Endothelial cell (in vitro differentiated cells): ENCODE measurements at places on chromosomes 16 and 17. TPM values are rescaled to one million over a fixed set of nuclear protein-coding genes. Genes with fewer than 3 reads are reported as not detected.

DNA sequence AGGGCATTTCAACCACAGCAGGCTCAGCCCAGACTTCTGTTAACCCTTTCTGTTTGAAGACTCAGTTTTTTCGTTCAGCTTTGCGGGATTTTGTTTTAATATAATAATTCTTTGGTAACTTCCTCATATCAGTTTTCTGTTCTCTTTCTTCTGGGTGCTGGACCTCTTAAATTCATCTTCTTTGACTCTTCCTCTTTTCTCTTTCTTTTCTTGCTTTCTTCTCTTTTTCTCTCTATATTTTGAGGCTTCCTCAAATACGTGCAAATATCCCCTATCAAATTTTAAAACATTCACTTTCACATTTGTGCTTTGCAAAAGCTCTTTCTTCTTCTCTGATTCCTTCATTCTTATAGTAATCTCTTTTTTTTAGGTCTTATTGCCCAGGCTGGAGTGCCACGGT is 136.3 kb downstream of the HS3ST3B1 start:
- DNase-seq: no peak

DNA sequence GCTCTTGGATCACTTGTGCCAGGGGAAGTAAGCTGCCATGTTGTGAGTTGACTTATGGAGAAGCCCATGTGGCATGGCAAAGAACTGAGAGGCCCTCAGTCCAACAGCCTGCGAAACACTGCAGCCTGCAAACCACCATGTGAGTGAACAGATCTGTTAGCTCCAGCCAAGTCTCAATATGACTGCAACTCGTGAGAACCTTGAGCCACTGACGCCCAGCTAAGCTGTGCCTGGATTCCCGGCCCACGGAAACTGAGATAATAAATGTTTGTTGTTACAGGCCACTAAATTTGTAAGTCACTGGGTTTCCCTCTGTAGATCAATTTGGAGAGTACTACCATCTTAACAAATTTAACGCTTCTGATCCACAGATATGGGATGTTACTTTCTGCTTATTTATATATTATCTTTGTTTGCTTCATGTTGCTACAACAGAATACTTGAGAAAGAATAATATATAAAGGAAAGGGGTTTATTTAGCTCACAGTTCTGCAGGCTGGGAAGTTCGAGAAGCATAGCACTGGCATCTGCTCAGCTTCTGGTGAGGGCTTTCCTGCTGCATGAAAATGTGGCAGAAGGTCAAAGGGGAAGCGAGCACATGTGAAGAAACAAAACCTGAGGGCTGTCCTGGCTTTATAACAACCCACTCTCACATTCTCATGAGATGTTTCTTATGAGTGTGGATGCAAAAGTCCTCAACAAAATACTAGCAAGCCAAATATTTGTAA is 29.4 kb upstream of the ATP2A3 start:
- no peak for DNase-seq

Gene CACNG5
- not detected for total RNA-seq

GRCh38 chr17:55414983-55415382 is 6.7 kb downstream of the MMD start:
- no peak for DNase-seq

Gene SLC9A5
- 17.2 TPM for total RNA-seq

Gene SLC7A6OS
- total RNA-seq: 20.0 TPM

GRCh38 chr17:76198702-76199101 is 41.6 kb downstream of the RNF157 start:
- DNase-seq: no peak

Gene PRSS36
- total RNA-seq: 0.74 TPM

GRCh38 chr17:82823004-82823403 is 16.8 kb downstream of the ZNF750 start:
- peak; percentile 41 for DNase-seq

Gene HSPB9
- not detected for total RNA-seq

- no peak for DNase-seq
Observed at GRCh38 chr16:8623634-8624033, 2.1 kb downstream of the METTL22 start.

Gene PRSS33
- not detected for total RNA-seq

GRCh38 chr17:82846061-82846691 is 6.4 kb upstream of the ZNF750 start:
- no peak for DNase-seq

Gene CACNA1H
- 3.4 TPM for total RNA-seq

DNA sequence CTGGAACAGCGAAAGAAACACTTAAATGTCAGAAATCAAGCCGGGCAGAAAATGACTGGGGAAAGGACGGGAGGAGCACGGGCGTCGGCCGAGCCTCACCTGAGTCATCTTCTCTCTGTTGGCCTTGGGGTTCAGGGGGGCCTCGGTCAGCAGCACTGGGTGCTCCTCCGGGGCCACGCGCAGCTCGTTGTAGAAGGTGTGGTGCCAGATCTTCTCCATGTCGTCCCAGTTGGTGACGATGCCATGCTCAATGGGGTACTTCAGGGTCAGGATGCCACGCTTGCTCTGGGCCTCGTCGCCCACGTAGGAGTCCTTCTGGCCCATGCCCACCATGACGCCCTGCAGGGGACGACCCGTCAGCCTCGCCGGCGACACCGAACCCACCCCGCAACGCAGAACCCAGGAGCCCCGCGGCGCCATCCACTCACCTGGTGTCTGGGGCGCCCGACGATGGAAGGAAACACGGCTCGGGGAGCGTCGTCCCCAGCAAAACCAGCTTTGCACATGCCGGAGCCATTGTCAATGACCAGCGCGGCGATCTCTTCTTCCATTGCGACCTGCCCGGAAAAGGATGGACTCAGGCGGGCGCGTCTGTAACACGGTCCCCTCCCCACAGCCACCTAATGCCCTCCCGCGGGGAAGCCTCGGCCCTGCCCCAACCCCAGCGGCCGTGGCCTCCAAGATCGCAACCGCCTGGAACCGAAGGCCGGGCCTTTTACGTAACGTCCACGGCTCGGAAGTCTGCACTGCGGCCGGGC is 616 bp downstream of the ACTG1 start:
- DNase-seq: no peak

Gene SLC16A11
- 0.33 TPM for total RNA-seq

Gene CLEC18C
- total RNA-seq: 1.0 TPM

DNA sequence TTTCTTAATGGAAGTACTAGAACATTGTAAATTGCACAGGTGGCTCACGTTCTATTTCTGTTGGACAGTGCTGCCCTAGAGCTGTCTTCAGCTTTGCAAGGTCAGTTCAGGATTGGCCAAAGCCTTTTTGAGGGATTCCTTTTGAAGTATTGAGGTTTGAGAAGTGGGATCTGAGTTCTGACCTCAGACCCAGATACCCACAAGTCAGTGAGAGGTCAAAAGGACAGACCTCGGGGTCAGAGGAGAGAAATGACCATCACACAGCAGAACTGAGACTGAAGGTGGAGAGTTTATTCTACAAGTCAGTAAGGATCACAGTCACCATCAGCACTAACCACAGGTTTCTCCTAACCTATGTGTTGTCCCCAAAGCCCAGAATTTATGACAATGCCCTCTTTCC is 1.7 kb downstream of the ACSM5 start:
- no peak for DNase-seq

Gene TNFRSF12A
- total RNA-seq: 3.0 TPM

DNA sequence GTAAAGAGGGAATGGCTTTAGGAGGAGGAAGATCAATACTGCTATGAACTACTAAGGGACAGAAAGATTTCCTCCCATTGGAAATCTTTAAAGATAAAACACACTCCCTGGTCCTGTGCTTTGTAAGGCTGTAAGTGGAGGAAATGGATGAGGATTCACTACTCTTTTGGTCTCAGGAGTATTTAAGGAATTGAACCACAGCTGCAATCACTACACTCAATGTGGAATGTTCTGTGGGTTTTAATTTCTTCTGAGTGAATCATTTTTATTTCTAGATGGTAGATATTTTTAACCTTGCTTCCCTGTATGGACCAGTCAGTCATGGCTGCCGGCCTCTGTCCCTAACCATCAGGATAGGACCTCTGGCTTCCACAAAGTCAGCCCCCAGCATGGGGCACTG is 65.6 kb downstream of the SDR42E1 start:
- no peak for DNase-seq

Gene LITAF
- total RNA-seq: 70.9 TPM

Gene SLC38A8
- total RNA-seq: not detected

DNA sequence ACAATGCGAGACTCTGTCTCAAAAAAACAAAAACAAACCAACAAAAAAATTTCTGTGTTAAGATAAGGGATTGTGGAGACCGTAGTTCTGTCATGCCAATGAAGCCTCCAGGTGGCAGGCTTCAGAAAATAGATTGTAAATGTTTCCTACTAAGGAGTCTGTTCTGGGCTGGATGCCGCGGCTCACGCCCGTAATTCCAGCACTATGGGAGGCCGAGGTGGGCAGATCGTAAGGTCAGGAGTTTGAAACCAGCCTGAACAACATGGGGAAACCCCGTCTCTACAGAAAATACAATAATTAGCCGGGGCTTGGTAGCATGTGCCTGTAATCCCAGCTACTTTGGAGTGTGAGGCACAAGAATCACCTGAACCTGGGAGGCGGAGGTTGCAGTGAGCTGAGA is 4.4 kb upstream of the SNX29 start:
- DNase-seq: no peak

GRCh38 chr17:44236444-44236991 is 17.0 kb upstream of the UBTF start:
- no peak for DNase-seq

Gene RNF222
- not detected for total RNA-seq

Gene FADS6
- total RNA-seq: not detected

Gene RAB26
- 1.9 TPM for total RNA-seq

DNA sequence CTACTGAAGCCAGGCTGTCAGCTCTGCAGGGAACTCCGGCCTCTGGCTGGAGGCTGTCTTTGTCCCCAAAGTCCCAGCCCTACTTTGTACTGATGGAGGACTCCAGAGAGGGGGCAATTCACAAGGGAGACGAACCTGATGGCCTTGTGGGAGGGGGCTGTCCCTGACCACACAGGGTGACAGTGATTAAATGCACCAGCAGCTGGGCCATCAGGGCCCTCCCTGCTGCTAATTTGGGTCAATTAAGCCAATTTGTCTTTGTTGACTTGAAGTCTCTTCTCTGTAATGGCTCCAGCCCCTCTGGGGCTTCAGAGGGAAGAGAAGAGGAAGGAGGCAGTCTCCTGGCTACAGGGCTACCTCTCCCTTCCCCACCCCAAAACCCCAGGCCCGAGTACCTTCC is 22.0 kb downstream of the TMEM132E start:
- no peak for DNase-seq

DNA sequence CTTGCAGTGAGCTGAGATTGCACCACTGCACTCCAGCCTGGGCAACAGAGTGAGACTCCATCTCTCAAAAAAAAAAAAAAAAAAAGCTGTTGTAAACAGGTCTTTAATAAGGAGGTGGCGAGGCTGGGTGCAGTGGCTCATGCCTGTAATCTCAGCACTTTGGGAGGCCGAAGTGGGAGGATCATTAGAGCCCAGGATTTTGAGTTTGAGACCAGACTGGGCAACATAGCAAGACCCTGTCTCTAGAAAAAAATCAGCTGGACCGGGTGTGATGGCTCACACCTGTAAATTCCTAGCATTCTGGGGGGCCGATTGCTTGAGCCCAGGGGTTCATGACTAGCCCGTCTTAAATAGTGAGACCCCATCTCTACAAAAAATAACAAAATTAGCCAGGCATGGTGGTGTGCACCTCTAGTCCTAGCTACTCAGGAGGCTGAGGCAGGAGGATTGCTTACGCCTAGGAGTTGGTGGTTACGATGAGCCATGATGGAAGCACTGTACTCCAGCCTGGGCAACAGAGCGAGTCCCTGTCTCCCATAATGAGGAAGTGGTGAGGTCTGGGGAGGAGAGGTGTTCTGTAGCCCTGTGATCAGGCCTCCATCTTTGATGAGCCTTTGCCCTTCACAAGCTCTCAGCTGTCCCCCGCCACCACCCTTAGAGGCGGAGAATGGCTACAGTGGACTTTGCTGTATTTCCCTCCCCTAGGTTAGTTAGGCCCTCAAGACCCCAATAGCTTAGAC is 36.2 kb downstream of the ZNF778 start:
- DNase-seq: no peak

DNA sequence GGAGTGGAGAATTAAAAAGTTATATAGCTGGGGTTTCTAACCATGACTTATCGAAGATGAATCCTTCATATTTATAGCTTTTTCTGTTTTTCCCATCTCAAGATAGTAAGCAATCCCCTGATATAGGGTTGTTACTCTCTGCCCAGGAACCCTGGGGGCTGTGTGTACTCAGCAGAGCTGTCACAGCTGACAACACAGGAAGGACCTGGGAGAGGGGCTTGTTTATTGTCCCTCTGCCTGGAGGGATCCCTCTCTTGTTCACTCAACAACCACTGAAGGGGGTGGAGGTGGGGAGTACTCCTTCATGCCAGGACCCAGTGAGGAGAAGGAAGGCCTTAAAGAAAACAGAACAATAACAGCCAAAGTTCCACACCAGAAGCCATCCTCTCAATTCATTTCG is 19.8 kb downstream of the ASIC2 start:
- no peak for DNase-seq

DNA sequence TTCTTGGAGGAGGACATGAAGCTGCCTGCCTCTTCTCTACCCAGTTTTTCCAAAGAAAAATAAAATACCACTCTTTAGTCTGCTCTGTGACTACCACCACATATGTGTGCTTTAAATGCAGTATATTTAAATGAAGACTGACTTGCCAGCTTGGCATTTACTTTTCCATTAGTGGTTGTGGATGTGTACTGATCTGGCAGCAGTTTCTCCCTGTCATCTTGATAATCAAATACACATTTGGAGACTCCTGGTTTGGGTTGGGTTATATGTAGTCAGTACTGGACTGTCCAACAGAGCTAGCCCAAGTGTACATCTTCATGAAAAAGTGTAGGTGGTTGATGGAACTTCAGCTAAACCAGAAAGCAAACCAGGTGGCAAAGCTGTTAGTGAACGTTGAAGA is 19.9 kb downstream of the COX10 start:
- DNase-seq: no peak
